ENCODE measurements at places on chromosomes 12 and 14. TPM values are rescaled to one million over a fixed set of nuclear protein-coding genes. Genes with fewer than 3 reads are reported as not detected.

The IRF2BPL gene
- 6.5 TPM for polyA plus RNA-seq

The C12orf42 gene
- not detected for polyA plus RNA-seq

The TWF1 gene
- 20.7 TPM for polyA plus RNA-seq

The ETNK1 gene
- polyA plus RNA-seq, result 13.7 TPM

Measured in K562 (cell line).